Kidney epithelial cell (primary cell): ENCODE measurements at places on chromosomes 2 and 18. TPM values are rescaled to one million over a fixed set of nuclear protein-coding genes. Genes with fewer than 3 reads are reported as not detected.

GALR1 gene
- total RNA-seq, result not detected in 2 replicates

GRCh38 chr18:6837904-6838303 lies 108.4 kb downstream of the ARHGAP28 start:
- no peak for DNase-seq

DNA sequence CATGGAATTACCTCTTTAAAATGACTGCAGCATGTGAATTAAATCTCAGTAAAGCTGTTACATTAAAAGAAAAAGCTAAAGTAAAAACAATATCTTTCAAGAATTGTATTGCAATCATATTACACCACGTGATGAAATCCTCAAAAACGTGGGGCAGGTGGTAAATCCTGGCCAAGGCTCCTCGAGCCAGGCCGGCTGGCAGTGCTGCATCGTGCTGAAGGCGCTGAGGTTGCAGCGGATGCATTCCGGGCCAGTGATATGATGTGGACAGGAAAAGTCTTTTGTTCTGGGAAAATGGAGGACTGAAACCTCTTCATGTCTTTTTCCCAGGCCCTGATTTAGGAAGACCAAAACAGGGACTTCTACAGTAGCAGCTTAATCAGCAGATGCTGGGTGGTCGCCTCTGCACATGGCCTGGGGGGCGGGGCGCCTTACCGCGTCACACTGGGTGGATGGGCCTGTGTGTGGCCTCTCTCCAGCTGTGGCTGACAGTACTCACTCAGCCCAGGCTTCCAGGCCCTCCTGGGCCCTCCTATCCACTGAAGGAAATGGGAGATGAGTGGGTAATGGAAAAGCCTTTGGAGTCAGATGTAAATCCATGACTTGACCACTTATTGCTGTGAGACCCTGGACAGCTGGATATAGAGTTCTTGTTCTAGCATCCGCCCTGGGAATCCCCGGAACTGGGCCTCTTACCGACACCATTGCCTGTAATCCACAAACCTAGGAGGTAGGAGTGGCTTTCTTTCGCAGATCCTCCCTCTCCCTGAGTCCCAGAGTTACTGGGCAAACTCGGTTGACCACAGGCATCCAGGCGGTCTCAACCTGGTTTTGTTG lies 45.1 kb downstream of the PROC start:
- DNase-seq, result no peak

DNA sequence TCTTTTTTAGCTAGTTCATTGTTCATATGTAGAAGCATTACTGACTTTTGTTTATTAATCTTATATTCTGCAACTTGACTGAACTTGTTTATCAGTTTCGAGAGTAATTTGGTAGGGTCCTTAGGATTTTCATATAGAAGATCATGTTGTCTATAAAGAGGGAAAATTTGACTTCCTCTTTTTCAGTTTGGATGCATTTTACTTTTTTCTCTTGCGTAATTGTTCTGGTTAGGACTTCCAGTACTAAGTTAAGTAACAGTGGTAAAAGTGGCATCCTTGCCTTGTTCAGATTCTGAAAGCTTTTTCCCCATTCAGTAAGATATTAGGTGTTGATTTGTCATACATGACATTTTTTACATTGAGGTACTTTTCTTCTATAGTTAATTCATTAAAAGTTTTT lies 726.0 kb downstream of the KCNJ3 start:
- DNase-seq, result no peak

- no peak for DNase-seq
Observed at GRCh38 chr2:64784168-64785061, 130.7 kb upstream of the SERTAD2 start.

- DNase-seq, result no peak
Observed at GRCh38 chr2:6812857-6813530, 52.7 kb downstream of the CMPK2 start.

DNA sequence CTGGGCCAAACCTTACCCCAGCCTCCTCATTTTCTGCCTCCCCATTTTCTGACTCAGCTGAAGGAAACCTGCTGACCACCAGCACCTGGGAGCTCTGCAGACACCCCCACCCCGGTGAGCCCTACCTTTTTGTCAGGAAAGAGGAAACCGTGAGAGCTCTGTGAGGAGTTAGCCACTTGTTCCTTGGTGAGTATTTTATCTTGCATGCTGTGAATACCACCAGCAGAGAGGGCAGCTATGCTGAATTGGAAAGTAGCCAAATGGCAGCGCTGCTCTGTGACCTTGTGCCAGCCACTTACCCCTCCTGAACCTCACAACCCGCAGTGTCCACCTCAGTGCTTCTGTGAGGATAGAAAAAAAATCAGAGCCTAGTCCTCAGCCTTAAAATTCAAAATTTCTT lies 2.5 kb downstream of the MPPE1 start:
- DNase-seq, result no peak

DNA sequence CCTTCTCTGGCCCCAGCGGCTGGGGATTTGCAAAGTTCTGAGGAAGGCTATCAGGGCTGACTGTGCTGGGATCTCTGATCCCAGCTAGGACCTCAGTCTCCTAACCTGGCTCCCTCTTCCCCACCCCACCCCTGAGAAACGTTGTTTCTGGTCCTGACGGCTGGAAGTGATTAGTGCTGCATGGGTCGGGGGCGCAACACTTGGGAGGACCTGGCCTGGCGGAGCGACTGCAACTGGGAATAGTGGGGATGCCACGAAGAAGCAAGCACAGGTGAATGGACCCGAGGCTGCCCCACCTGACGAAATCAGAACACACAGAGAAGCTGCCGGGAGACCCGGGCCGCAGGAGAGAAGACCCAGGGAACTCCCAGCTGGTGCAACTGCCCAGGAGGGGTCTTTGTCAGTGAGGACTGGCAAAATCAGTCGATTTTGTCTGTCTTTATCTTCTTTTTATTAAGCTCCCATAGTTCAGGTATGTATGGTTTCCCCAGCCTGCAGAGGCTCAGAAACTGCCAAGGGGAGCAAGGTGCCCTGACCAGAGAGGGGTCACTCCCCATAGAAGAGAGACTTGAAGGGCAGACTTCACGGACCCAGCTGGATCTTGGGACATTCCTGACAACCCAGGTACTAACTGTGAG lies 656 bp upstream of the LBX2 start:
- no peak for DNase-seq

DNA sequence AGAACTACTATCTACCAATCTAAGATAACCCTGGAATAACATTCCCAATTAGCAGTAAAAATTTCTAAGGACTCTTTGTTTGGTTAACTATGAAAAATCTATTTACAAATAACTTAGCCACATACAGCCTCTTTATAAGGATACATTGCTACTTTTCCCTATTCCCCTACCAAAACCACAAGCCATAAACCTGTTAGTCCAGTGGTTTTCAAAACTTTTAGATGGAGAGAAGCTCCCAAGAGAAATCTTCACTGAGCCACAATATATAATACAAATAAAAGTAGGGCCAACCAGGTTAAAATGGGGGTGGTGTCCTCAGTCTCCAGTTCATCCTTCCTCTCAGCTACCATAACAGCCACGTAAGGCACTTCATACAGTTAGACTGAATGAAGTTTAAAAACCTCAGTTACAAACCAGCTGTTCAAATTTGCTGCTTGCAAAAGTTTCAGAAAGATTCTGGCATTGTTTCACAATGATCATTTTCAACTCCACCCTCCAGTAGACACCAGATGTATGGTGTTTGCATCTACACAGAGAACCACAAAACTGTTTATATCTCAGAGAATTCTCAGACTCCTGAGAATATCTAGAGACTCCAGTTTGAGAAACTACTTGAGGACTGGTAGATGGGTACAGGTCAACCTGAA lies 26.0 kb downstream of the SOS1 start:
- no peak for DNase-seq

DNA sequence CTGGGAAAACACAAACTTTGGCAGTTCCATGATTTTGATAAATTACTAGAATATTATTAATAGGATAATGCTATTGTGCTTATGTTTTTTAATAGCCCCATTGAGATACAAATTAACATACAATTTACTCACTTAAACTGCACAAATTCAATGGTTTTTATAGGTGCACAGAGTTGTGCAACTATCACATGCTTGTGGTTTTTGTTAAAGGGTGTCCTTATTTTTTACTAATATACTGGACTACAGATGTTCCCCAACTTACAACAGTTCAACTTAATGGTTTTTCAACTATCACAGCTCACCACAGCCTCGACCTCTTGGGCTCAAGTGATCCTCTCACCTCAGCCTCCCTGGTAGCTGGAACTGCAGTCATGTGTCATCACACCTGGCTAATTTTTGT lies 76.6 kb downstream of the OSBPL1A start:
- DNase-seq, result no peak

GRCh38 chr2:138207074-138207930 lies 243.0 kb downstream of the HNMT start:
- no peak for DNase-seq

DNA sequence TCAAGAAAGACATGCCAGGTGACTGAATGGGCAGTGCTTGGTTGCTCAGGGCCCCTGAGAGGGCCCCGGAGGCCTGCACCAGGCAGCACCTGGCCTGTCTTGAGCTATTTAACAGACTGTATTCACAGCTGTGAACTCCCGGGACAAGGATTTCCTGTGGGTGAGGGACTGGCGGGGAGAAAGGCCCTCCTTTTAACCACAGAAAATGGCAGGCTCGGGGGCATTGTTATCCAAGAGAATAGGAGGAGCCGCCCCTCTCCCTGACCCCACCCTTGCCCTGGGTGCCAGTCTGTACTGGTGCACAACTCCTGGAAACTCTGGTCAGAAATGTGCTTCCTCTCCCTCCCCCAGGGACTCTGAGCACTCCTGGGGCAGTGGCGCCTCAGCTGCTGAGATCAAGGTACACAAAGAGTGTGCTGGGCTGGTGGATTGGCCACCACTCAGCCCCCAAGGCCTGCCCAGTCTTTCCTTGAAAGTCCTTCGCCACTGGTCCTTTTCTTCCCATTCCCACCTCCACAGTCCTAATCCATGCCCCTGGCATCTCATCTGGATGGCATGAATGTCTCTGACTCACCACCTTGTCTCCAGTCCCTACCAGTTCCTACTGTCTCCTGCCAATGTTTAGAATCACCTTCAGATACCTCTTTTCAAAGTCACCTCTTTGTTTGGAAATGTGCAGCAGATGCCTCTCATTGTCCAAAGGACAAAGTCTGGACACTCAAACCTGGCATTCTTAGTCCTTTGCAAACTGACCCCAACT lies 19.6 kb upstream of the EPAS1 start:
- DNase-seq, result no peak

GRCh38 chr2:54634564-54635511 lies 88.6 kb upstream of the EML6 start:
- peak; percentile 88 for DNase-seq

GRCh38 chr2:176764921-176765320 lies 447.7 kb upstream of the HNRNPA3 start:
- no peak for DNase-seq

- DNase-seq, result no peak
Observed at GRCh38 chr18:43092539-43092938, 22.9 kb downstream of the RIT2 start.

DNA sequence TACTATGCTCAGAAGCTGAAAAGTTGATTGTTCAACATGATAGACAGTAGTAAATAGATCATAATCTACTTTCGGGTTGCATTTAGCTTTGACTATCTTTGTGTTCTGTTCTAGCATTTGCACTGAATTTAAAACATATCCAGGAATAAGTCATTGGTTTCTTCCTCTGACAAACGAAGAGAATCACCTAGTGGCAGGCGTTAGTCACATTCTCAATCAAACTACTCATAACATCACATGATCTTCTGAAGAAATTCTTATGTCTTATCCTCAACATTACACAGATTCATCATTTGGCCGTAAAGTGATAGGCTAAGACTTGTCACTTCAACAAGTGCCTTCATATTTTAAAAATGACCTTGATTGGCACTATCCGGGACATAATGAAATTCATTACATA lies 63.6 kb upstream of the TTC21B start:
- no peak for DNase-seq
